ENCODE measurements at places on chromosomes 7 and 10.

- DNase-seq, result no peak
Measured at GRCh38 chr7:17633067-17633466, 307.2 kb downstream of the SNX13 start.

DNA sequence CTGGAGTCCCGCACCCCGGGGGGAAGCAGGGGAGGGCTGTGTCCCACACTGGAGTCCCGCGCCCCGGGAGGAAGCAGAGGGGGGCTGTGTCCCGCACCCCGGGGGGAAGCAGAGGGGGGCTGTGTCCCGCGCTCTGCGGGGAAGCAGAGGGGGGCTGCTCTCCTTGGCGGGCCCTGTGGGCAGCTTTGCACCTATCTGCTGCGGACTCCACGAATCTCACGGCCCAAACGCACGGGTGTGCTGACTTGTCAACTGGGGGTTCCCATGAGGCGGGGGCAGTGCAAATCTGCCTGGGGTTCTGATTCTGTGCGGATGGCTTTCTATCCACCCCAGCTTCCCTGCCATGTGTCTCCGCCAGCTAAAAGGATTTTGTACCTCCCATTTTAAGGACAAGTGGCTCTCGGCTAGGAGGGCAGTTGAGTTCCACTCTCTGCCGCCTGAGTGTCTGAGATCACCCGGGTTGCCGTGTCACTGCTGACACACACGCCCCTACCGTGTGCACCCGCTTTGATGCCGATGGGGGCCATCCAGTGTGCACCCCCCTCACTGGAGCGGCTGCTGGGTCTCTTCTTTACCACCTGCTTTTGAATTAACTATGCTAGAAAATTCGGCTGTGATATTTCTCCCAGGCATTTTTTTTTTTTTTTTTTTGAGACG is 20.5 kb downstream of the GPER1 start:
- no peak for DNase-seq

DNA sequence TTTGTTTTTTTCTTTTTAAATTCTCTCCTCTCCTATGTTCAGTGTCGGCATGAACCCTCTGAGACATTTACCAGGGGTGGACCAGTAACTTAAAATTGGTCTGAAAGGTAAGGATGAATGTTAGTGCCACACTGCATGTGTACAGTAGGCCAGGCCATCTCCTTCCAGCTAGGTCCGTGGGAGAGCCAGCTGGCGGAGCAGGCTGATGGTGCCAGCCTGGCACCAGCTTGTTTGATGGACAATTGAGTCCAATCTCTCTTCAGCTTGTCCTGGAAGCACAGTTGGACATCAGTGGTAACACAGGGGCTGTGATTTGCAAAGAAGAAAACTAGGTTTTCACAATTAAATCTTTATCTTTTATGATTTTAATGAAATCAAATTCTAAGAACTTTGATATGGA is 136.5 kb downstream of the CNNM2 start:
- peak; percentile 25 for DNase-seq

- DNase-seq, result no peak
Measured at GRCh38 chr10:110455446-110455845, 42.3 kb upstream of the DUSP5 start.

DNA sequence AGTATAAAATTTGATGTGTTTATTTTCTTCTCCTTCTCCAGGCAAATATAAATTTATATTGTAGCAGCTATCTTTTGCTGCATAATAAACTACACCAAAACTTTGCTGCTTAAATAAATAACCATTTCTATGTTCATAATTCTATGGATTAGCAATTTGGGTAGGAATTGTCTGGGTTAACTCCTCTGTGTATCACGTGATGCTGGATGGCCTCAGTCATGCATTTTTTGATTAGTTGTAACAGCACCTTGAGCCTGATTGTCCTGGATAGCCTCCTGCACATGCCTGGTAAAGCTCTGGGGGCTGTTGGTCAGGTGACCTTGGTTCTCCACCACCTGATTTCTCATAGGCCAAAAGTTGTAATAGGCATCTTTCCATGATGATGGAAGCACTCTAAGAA is 572.9 kb downstream of the ETV1 start:
- DNase-seq, result no peak

DNA sequence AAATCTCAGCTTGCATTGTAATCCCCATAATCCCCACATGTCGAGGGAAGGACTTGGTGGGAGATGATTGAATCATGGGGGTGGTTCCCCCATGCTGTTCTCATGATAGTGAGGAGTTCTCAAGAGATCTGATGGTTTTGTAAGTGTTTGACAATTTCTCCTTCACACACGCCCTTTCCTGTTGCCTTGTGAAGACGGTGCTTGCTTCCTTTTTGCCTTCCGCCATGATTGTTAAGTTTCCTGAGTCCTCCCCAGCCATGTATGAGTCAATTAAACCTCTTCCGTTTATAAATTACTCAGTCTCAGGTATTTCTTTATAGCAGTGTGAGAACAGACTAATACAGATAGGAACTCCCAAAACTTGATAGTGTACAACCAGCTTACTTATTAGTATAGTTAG is 98.6 kb downstream of the CREM start:
- DNase-seq, result no peak

DNA sequence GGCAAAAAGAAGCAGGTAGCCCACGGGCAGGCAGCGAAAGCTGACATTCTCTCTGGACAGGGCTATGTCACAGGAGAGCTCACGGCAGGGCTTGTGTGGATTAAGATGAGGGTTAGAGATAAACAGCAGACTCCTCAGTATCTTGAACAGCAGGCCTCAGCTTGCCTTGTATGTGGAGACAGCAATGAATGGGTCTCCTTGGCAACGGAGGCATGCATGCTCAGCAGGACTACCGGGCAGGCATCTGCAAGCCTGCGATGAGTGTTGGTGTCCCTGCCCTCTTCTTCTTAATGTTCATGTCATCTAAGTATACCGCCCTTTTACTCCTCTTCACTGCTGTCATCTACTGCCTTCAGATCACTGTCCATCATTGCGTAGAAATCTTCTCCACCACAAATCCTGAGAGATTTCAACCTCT is 81.9 kb upstream of the C1GALT1 start:
- DNase-seq, result no peak

GRCh38 chr10:36096576-36096975 is 454.5 kb upstream of the FZD8 start:
- DNase-seq, result no peak

GRCh38 chr7:75738604-75738974 is at the start of gene HIP1:
HIP1 (minus strand) TSS chr7:75738941; CDS start chr7:75738920, 21 bp downstream.
- DNase-seq, result no peak

GRCh38 chr7:153430931-153431330 is 621.3 kb upstream of the DPP6 start:
- no peak for DNase-seq

DNA sequence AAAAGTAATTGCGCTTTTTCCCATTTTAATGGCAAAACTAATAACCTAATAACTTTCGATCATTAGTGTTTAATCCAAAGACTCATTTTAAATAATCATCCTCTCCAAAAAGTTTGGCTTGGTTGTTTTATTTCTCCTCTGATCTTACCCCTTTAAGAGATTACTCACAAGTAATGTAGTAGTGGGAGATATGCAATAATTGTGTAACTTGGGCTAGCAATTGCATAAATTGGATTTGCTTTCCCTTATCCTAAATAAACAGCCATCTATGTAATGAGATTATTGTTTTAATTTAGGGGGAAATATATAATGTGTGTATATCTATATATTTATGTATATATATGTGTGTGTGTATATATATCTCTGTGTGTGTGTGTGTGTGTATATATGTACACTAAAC is 82.5 kb downstream of the RNLS start:
- DNase-seq, result no peak

DNA sequence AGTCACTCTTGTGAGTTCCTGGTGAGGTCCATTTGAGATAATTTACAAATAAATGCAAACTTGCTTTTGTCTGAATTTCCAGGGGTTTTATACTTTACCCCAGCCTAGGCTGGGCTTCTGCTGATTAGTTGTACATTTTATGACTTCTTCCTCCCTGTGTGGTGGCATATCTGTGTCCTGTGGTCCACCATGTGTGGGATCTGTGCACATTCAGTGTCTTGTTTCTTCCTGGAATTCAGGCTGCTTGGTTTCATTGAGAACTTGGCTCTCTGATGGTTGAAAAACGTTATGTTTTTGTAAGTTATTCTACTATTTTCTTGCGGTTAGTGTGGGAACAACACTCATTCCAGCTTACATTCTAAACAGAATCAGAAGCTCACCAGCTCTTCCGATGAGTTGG is 523.4 kb upstream of the PFKP start:
- no peak for DNase-seq

GRCh38 chr10:47323636-47324296 is 1.5 kb downstream of the GDF2 start:
- no peak for DNase-seq

DNA sequence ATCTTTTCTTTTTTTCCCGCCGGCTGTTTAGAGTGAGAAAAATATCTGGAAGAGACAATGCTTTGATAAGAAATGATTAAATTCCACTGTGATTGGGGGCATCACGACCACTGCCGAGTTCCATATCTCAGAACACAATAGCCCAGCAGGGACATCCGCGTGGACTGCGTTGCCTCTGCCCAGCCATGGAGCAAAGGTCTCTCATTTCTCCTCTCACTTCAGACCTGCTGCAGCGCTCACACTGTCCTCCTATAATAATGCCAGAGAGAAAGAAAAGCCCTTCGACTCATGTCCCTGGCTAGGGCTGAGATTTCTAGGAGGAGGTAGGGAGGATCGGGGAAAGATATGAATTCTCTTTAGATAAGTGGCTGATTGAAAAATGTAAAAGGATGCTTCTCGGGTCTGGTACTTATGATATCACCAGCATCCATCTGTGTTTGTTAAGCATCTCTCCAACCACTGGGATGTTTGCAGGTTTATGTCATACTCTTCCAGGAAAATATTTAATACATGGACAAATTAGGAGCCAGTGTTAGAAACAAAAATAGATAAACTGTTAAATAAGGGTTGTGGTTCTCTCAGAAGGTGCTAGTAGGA is 472.9 kb upstream of the AKR1E2 start:
- DNase-seq, result no peak

DNA sequence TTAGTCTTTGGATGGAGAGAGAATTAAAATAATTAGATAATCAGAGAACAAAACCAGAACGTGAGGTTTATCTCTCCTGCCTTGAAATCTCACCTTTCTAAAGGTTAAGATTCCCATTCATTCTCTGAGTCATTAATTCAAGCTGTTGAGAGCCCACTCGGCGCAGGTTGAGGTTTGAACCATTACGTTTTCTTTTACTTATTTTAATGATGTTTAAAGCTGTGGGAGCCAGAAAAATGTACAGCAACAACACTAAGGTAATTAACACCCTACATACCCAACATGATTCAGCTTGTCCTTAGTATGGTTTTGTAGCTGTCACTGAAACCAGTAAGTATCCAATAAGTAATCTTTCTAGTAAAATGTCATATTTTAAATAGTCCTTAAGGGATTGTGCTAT is 153.0 kb upstream of the ANK3 start:
- DNase-seq, result no peak

- no peak for DNase-seq
Measured at GRCh38 chr10:122413327-122413726, 38.8 kb downstream of the PLEKHA1 start.

DNA sequence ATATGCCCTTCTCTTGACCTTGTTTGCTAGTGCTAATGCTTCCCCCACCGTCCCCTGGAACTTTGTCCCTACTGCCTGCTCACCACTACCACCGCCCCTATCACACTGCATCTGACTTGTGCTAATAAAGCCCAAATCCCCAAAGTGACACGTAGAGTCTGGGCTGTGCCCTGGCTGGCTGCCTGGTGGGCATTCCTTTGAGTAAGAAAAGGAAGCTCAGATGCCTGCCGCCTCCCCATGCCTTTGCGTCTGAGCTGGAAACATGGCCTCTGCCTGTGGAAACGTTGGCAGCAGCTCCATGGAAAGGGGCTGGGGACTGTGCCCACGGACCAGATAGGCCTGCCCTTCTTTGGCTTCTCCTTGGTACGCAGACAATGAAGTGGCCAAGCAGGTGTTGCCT is 138.3 kb downstream of the CYP26A1 start:
- no peak for DNase-seq

- no peak for DNase-seq
Measured at GRCh38 chr10:54194806-54195205, 606.2 kb downstream of the PCDH15 start.

GRCh38 chr10:22740180-22740579 is 25.8 kb upstream of the PIP4K2A start:
- DNase-seq, result no peak

DNA sequence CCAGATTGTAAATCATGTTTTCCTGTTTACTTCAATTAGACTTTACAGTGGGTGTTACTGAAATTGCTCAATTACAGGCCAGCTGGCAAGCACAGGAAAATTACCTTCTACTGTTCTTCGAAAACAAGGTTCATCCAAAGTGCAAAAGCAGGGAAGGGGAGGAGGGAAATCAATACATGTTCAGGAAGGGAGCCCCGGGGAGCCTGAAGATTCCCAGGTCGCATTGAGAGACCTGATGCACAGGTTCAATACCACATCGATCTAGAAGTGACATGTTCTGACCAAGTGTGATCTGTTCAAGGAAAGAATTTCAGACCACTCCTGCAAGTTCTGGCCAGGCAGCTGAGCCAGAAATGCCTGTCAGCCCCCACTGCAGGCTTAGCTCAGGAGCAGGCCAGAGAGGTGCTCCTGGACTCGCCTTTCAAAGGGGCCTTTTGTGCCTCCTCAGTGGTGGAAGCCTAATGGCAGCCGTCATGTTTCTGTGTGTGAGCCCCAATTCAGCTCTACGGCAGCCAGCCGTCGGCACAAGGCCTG is 35.9 kb downstream of the FAM53B start:
- no peak for DNase-seq

DNA sequence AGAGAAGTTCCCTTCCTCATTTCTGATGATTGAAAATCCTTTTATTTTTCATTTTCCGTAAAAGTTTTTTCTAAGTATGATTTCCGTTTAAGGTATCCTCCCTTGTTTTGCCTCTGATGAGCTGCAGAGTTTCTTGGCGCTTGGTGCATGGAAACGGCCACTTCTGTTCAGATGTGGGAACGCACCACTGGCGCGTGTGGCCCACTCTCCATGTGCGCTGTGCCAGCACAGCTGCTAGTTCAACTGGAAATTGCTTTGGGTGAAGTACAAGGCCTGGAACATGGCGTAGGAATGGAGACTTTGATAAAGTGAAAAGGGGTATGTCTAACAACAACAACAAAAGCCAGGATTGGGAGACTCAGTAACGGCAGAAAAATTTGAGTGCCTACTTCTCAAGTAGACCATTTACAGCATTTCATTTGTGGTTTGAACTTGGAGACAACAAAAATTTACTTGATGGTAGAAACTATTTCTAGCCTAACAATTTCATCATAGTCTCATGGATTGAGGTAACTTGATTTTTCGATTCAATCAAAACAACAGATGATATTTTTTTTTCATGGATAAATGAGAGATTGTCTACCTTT is 364.2 kb downstream of the SUGCT start:
- no peak for DNase-seq

DNA sequence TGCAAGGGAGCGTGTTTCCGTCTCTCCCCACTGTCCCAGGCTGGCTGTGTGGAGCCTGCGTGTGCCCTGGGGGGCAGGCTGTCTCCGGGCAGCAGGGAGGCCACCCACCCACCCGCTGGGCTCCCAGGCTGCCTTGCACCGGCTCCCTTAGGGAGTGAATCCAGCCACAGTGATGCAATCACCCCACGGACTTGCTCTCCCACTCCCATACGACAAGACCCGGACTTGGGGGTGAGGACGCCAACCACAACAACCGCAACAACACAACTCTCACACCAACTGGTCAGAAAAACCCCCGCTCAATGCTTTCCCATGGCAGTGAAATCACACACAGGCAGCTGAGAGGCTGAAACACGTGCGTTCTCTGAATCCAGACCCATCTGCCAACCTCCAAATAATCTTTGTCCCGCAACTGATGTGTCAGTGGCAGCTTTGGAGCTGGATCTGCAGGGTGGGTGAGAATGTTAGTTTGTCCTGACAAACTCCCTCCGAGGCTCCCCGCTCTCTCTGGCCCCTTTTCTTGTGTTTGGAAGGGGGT is 62.7 kb upstream of the DDC start:
- no peak for DNase-seq
